Hair follicle dermal papilla cell (primary cell): ENCODE measurements at places on chromosomes 4 and X. TPM values are rescaled to one million over a fixed set of nuclear protein-coding genes. Genes with fewer than 3 reads are reported as not detected.

Gene PIM2
- 4.1 and 4.4 TPM in 2 replicates for total RNA-seq

Gene RAB28
- 16.2 and 18.8 TPM in 2 replicates for total RNA-seq

Gene ADH6
- 0.32 TPM in 1 of 2 replicates, not detected in the other for total RNA-seq

Gene NXF3
- total RNA-seq, result not detected in 2 replicates

Gene RENBP
- total RNA-seq, result 5.5 and 6.2 TPM in 2 replicates
